ENCODE measurements at places on chromosomes 5 and 9.

DNA sequence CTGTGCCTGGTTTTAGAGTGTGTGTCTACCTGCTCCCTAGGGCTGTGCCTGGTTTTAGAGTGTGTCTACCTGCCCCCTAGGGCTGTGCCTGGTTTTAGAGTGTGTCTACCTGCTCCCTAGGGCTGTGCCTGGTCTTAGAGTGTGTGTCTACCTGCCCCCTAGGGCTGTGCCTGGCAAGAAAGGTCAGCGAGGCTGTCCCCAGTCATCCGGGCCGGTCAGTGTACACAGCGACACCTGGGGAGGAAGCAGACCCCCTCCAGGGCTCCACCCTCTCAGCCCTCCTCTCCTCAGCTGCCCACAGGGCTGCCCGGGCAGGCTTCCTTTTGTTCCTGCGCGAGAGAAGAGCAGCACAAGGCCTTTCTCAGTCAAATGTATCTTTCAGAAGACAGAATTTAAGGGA lies 4.1 kb downstream of the NRARP start:
- no peak for DNase-seq

- no peak for DNase-seq
Measured at GRCh38 chr9:136854113-136854841, 2.1 kb downstream of the MAMDC4 start.

GRCh38 chr5:52802974-52803336 lies 15.2 kb downstream of the ITGA1 start:
- DNase-seq = no peak

- DNase-seq = no peak
Measured at GRCh38 chr5:102119252-102119651, 176.8 kb downstream of the SLCO4C1 start.

- no peak for DNase-seq
Measured at GRCh38 chr9:71431931-71432330, 310.5 kb upstream of the TRPM3 start.

DNA sequence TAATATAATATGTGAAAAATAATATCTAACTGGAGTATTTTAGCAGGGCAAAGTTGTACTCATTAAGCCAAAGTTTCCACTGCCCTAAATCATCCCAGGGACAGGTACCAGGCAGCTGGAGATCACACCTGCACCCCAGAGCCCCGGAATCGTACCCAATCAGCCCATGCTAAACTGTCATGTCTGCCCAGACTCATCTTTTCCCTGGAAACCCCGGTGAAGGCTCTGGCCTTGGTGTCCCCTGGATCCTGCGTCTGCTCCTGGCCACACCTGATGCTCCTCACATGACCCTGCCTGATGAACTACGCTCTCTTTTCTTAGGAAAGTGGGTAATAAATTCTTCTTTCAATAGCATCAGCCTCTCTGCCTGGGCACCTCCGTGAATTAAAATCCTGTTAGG lies 15.6 kb upstream of the IRX2 start:
- DNase-seq = no peak

- DNase-seq = no peak
Measured at GRCh38 chr5:169696621-169697510, 59.8 kb downstream of the DOCK2 start.

- DNase-seq = no peak
Measured at GRCh38 chr5:128782446-128782845, 182.8 kb upstream of the SLC27A6 start.

DNA sequence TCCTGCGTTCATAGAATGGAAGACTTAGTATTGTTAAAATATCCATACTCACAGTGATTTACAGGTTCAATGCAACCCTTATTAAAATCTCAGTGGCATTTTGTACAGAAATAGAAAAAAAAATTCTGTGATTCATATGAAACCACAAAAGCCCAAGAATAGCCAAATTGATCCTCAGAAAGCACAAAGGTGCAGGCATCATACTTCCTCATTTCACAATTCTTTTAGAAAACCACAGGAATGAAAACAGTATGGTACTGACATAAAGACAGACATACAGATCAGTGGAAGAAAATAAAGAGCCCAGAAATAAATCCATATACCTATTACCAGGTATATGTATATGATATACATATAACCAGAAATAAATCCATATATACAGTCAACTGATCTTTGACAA lies 86.8 kb upstream of the MEGF10 start:
- DNase-seq = no peak

DNA sequence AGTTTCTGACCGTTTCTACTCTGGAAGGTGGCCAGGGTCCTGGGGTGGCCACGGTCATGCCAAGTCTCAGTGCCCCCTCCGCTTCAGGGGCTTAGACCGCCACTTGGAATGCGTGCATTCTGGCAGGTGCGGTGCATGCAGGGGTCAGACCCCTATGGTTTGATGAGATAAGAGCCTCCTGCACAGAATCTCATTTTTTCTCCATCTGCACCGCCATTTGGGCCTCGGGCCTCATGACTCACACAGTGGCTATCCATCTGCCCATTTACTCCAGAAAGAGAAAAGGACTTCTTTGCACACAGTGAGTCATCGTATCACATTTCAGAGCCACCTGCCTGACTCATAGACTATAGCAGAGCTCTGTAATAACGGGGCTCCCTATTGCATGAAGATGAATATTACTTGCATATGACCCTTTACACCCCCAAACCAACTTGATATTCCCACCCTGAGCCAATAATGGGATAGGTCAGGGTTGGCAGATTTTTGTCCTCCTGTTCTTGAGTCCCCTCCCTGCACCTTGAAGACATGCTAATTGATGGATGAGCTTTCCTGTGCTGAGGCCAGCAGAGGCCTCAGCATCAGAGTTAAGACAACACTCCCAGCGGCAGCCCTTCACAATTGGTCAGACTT lies 157.4 kb downstream of the NR3C1 start:
- no peak for DNase-seq

GRCh38 chr9:131657037-131657377 lies 82.9 kb downstream of the RAPGEF1 start:
- no peak for DNase-seq

DNA sequence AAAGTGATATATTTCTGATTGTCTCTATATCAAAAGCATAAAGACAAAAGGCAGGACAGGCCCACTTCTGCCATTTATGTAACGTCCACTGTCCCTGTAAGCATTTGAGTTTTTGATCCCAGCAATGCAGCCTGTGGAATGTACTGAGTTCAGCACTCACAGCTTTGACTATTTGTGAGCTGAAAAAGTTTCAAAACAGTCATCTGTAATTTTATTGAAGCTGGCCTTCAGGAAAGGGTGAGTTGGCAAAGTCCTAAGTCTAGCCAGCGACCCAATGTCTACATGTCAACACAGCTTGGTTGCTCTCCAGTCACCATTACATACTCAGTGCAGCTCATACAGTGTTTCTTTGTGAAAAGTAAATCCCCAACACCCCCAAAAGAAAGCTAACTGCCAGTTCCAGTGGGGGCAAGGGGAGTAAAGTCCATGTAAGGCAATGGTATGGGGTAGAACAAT lies 9.7 kb downstream of the LIFR start:
- no peak for DNase-seq

- no peak for DNase-seq
Measured at GRCh38 chr5:140041099-140041491, 2.0 kb downstream of the NRG2 start.

- DNase-seq = no peak
Measured at GRCh38 chr5:13660072-13660471, 284.4 kb downstream of the DNAH5 start.

GRCh38 chr5:143882520-143882919 lies 70.6 kb downstream of the HMHB1 start:
- DNase-seq = no peak

DNA sequence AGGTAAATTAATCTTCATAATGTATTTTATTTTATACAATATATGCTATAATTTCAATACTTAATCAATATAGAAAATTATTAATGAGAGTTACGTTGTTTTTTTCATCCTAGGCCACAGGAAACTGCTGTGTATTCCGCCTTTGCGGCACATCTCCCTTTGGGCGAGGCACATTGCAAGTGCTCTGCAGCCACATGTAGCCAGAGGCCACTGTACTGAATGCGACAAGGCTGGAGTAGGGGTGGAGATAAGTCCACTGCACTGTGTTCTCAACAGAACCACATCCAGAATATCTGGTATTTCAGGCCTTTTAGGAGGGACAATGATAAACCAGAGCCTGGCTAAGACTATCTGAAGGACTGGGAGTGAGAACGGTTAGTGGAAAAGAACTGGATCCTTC lies 134.7 kb downstream of the CRB2 start:
- DNase-seq = no peak

- no peak for DNase-seq
Measured at GRCh38 chr9:35258660-35259474, 97.1 kb downstream of the UNC13B start.

- DNase-seq = no peak
Measured at GRCh38 chr9:93107825-93108161, 11.8 kb downstream of the CARD19 start.

GRCh38 chr5:89988129-89988810 lies 421.3 kb downstream of the CETN3 start:
- DNase-seq = no peak

DNA sequence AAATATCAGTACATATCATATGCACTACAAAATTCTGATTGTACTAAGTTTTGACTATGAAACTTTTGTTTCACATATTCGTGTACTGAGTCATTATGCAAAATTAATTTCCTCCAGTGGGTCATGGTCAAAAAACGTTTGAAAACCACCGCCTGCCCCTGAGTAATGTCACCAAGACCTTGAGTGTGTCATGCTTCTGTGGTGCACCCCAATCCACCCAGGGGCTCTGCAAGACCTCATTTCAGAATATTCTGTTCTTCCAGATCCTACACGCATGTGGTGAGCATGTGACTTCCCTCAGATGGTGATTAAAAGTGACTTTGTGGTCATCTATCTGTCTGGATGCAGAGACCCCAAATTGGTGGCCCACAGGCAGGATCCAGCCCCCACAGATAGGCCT lies 31.0 kb downstream of the ABLIM3 start:
- DNase-seq = no peak

GRCh38 chr9:98660541-98660940 lies 48.2 kb downstream of the GABBR2 start:
- DNase-seq = no peak

- no peak for DNase-seq
Measured at GRCh38 chr5:446883-447263, 3.9 kb downstream of the EXOC3 start.

DNA sequence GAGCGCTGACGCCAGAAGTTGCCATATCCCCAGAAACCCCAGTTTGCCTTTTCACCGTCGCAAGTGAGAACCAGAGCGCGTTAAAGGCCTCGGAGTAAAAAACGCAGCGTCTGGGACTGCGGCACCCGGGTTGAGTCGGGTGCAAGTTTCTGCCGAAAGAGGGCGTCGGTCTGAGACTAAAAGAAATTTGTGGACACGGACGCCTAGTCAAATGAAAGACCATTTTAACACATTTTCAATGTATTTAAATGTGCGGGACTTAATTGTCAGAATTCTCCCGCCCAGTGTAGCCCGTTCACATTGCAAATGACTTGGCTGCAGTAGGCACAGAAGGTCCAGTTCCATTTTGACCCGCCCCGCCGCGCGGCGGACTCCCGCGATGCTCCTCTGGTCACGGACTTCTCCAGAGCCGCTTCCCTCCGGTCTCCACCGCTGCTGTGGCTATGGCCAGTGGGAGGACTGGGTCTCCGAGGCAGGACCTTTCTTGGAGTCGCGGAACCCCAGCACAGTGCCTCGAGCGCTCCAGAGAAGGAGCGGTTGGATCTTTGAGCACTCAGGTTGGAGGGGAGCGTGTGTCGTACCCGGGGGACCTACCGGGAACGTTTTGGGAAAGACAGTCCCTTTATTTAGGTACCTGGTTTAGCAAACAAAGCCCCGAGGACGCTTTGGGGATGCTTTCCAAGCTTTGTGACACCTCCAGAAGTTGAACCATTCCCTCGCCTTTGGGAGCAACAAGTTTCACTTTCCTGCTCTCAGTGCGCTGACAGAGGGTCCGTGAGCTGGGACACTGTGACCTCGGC lies 1.2 kb upstream of the NPR3 start:
- no peak for DNase-seq
